ENCODE measurements at places on chromosomes 3 and 15. TPM values are rescaled to one million over a fixed set of nuclear protein-coding genes. Genes with fewer than 3 reads are reported as not detected.

Gene PIF1
- 5.3 TPM for total RNA-seq

Gene OR4F15
- 0.28 TPM for total RNA-seq

Gene MYRIP
- not detected for total RNA-seq

Gene AHSG
- not detected for total RNA-seq

Gene MCF2L2
- total RNA-seq: under 0.01 TPM

Gene RPP14
- 6.6 TPM for total RNA-seq

- no peak for DNase-seq
These were observed 48.3 kb upstream of the IQSEC1 start for GRCh38 chr3:13121553-13122001.

GRCh38 chr15:94255540-94255939, 24.2 kb downstream of the MCTP2 start:
- DNase-seq: no peak

DNA sequence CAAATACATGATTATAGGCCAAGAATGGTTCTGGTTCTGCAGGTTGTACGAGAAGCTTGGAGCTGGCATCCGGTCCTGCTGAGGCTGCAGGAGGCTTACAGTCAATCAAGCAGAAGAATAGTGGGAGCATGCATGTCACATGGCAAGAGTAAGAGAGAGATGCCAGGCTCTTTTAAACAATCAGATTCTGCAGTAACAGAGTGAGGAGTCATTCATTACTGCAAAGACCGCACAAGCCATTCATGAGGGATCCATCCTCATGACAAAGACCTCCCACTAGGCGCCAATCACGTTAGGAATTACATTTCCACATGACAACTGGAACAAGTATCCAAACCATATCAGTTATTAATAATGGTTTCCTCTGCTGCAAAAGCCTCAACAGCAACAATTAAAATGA, 536.8 kb downstream of the CADM2 start:
- no peak for DNase-seq

GRCh38 chr3:139928708-139929505, 6.1 kb upstream of the CLSTN2 start:
- DNase-seq: no peak

DNA sequence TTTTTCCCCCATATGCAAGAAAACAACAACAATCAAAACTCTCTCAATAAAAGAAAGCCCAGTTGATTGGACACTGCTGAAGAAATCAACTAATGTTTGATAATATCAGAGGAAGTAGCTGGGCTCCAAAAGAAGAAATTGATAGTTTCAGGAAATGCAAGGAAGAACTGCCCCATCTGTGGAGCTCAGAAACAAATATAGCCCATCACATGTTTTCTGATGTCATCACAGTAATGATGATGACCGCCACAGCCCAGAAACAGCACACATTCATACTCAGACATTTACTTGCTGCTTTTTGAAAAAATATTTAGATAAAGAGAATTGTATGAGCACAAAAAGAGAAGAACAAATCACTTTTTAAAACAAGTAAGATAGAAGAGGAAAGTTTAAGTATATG, 67.6 kb downstream of the GOLIM4 start:
- no peak for DNase-seq

- no peak for DNase-seq
These were observed 319.2 kb downstream of the SLC9A9 start for GRCh38 chr3:143529018-143529478.

GRCh38 chr15:57950381-57950946, 115.0 kb downstream of the ALDH1A2 start:
- no peak for DNase-seq

DNA sequence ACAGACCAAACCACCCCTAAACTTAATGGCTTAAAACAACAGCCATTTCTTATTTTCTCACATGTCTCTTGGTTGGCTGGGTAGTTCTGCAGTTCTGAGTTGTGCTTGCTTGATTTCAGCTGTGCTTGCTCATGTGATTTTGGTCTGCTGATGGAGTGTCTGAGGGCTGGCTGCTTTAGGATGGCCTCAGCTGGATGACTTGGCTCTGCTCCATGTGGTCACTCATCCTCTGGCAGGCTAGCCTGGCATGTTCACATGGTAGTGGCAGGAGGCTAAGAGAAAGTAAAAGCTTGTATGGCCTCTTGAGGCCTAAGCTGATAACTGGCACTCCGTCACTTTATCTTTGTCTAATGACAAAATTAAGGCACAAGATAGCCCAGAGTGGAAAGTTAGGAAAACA, 4.1 kb downstream of the SV2B start:
- DNase-seq: no peak

- peak; percentile 16 for DNase-seq
These were observed 212.6 kb upstream of the PLSCR5 start for GRCh38 chr3:146817704-146818103.

GRCh38 chr15:58432401-58432800, 610 bp downstream of the LIPC start:
- peak; percentile 50 for DNase-seq

DNA sequence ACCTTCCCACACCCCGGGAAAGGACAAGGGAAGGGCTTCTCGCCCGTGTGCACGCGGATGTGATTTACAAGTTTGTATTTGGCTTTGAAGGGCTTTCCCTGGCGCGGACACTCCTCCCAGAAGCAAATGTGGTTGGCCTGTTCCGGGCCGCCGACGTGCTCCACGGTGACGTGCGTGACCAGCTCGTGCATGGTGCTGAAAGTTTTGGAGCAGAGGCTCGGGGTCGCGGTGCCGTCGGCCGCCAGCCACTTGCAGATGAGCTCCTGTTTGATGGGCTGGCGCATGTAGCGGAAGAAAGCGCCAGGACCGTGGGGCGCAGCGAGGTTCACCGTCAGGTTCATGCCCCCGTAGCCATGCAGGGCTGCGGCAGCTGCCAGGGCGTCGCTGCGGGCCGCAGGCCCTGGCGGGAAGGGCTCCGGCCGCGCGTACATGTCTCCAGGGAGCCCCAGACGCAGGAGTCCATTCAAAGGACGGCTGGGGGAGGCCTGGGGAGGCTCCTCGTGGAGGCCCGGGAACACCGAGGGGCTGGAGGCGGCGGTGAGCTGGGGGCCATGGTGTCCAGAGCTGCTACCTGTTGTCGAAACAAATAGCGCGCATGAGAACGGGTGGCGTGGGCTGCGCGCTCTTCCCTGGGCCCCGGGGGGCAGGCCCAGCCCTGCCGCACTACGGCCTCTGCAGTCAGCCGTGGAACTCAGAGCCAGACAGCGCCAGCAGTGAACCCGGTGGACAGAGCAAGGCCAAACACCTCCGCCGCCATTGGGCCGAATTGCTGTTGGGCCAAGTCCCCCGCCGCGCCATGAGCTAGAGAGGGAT, 10.2 kb downstream of the ZIC4 start:
- no peak for DNase-seq

- DNase-seq: peak; percentile 45
These were observed 9.3 kb downstream of the FAH start for GRCh38 chr15:80162059-80162554.

- DNase-seq: no peak
These were observed 72.1 kb downstream of the APBA2 start for GRCh38 chr15:28957606-28958498.

GRCh38 chr3:149487598-149488197, 13.2 kb downstream of the TM4SF4 start:
- DNase-seq: no peak

DNA sequence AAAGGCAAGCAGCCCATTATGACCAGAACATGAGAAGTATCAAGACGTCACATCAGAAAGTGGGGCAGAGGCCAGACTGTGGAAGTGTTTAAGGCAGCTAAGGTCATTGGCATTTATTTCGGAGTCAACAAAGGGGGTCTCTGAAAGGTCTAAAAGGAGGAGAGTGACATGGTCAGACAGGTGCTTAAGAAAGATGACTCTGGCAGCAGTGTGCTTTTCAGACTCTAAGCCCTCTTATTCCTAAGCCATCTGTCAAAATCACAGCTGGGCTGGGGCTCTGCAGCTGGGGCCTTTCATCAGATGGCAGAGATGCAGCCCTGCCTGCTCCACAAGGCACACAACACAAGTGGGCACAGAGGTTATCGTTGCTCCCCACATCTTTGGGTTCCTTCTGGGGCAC, 14.0 kb downstream of the FBXL22 start:
- no peak for DNase-seq

GRCh38 chr15:65058394-65059368, 9.1 kb downstream of the RASL12 start:
- DNase-seq: no peak

DNA sequence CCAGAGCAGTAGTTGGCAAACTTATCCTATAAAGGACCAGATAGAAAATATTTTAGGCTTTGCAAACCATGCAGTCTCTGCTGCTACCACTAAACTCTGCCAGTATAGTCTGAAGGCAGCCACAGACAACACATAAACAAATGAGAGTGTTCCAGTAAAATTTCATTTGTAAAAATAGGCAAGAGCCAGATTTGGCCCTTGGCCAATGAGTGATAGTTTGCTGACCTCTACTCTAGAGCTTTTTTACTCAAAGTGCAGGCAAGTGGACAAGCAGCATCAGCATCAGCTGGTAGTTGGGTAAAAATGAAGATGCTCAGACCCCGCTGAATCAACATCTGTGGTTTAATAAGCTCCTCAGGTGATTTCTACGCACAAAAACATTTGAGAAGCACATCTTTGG, 269.8 kb downstream of the NTRK3 start:
- no peak for DNase-seq

DNA sequence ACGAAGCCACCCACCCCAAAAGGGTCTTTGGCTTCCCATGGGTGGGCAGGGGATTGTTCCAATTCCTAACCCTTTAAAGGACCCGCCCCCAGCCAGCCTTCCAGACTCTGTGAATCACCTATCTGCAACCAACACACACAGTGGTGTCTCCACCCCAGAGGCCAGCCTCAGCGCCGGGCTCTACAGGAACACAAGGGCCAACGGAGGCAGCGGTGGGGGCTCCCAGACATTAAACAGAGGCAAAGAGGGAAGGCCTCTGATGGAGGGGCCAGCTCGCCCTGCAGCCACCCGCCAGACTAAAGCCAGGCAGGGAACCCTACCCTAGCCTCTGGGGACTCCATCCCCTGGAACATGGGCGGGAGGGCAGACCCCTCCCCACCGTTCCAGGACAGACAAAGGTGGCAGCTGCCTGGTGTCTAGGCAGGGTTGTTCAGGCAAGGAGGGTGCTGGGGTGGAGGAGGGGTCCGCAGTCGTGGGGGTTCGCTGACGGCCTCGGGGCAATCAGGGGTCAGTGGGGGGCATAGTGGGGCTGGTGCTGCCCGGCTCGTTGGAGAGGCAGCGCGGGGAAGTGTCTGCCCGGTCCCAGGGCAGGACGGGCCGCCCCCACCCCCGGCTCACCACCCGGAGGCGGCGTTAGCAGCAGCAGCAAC, 448 bp downstream of the SHISA5 start:
- DNase-seq: peak; percentile 42

DNA sequence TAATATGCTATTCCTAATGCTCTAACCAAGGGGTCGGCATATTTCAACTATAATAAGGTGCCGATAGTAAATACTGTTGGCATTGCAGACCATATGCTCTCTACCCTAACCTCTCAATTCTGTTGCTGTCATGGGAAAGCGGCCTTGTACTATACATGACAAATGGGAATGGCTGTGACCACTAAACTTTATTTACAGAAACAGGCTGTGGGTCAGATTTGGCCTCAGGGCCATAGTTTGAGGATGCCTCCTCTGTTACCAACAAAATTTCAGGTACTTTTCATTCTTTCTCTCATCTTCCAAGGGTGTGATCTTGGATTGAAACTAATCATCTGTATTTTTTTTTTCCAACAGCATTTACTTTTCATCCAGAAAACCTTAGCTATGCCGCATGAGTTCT, 242.0 kb downstream of the MAGI1 start:
- no peak for DNase-seq

DNA sequence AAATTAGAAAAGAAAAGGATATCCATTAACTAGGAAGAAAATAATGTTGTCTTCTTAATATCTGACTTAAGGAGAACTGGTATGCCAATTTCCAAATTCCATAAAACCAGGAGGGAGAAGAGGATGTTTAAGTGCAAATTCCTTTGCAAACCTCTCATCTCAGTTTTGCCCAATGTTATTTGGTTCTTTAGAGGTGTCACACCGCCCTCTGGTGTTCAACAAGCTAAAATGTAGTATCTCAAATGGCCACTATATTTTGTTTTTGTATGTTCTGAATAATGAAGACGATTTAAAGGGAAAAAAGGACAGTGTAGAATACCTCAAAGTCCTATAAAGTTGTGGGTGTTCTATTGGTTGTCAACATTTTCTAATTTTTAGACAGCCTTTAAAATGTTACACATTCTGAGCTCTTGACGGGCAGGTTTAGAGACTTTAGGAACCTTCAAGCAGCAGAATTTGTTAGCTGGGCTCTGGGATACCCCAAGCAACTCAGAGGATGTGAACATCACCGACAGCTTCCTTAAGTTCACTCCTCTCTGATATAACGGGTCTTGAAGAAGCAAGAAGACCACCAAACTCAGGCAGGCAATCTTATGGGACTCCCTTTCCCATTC, 458.3 kb downstream of the MFSD1 start:
- peak; percentile 77 for DNase-seq

GRCh38 chr3:119579366-119580066, at the start of gene ADPRH:
Gene ADPRH (plus strand): TSS chr3:119579492. CDS start chr3:119582170, 2,678 bp downstream.
- peak; percentile 17 for DNase-seq

- no peak for DNase-seq
These were observed 468.3 kb downstream of the EPHB1 start for GRCh38 chr3:135263331-135263730.

DNA sequence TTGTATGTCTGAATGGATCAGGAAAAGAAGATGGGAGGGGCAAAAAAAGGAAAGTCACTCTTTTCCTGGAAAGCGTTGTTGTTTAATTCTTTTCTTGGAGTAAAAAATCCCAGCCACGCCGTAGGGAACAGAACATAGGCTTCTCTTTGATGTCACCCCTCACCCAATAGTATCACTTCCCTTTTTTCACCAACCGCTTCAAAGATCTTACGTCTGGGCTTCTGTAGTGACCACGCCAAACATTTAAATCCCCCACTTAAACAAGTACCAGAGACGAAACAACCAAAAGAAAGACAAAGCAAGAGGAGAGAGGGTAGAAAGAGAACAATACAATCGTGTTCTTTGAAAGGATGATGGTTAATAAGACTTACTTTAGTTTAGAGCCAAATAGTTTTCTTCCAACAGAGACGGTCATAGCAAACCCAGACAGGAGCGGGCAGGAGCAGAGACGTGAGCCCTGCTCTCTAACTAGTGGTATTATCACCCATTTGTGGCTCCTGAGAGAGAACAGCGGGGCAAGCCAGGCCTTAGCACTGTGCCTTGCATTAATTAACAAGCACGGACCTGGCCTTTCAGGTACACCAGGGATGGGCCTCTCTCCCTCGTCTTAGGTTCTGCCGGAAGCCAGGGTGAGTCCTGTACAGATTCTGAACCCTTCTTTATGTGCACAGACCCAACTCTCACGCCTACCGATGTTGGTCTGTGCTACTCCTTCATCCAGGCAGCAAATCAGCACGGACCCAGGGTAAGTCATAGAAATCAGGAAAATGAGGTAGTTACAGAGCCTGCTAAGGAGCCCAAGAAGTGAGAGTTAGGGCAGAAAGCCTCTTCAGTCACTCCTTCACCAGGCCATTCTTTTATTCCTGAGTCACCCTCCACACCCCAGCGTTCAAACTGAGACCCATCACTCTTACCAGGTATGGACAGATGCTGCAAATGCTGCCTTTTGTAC, 28.2 kb upstream of the BCL6 start:
- DNase-seq: no peak

- no peak for DNase-seq
These were observed 2.5 kb upstream of the HACD2 start for GRCh38 chr3:123587401-123587800.

All from IMR-90 (cell line).